Stimulated activated CD4-positive, alpha-beta T cell treated with anti-CD3 and anti-CD28 coated beads, Interleukin-12 subunit alpha, Interleukin-12 subunit beta, amount 100 ng/mL, for 24 hours (primary cell): ENCODE measurements at places on chromosomes 5 and 9.

GRCh38 chr5:38069360-38069759, 189.0 kb upstream of the EGFLAM start:
- DNase-seq: no peak

DNA sequence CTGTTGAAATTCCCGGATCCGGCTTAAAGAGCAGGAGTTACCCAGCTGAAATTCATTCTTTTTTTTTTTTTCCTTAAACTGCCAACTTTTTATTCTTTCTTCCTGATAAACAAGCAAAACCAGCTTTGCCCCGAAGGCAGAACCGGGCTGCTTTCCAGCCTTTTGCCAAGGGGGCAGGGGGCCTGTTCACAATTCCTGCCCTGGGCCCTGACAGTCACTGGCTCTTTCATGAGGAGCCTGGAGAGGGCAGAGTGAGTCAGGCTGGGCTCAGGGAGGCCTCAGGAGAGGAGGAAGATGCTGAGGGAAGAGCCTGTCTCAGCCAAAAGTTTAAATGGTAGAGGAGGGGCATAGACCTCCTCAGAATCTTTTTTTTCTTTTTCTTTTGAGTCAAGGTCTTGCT, 4.8 kb downstream of the GLIPR2 start:
- DNase-seq: no peak

DNA sequence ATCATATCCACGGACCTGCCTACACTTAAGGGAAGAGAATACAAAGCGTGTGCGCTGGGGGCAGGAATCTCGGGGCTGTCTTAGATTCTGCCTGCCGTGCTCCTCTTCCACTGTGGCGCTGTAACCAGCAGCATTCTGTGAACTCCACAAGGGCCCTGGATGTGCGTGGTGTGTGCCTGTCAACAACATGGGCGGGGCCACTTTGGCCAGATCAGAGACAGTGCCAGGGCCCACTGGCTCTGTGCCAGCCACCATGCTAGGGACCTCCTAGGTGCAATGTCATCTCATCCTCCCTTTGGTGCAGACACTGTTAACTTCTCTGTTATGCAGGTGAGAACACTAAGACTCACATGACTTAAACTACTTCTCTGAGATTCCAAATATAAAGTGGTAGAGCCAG, 113.7 kb downstream of the COL23A1 start:
- no peak for DNase-seq

GRCh38 chr5:128674837-128675446, 136.9 kb upstream of the FBN2 start:
- DNase-seq: peak; percentile 38
